ENCODE measurements at places on chromosomes 2 and 18.

DNA sequence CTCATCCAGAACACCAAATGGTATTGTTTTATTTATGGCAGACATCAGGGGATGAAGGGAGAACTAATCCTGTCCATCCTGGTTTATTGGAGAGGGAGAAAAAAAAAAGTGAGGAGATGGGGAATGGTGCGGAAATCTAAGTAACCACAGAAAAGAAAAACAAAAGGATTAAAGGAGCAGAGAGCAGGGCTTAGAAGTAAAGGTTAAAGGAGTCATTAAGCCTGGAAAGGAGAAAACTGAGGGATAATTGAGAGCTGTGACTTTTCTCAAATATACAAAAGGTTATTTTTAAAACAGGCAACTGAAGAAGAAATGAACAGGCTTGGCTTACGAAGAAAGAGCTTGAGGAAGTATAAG lies 127.2 kb upstream of the PPP1CB start:
- DNase-seq: no peak

- DNase-seq: no peak
Measured at GRCh38 chr2:238587776-238588660, 161.3 kb downstream of the ASB1 start.

GRCh38 chr2:119439574-119440500 lies 8.2 kb downstream of the TMEM37 start:
- DNase-seq: no peak

GRCh38 chr2:121748202-121748601 lies 7.2 kb upstream of the TSN start:
- peak; percentile 62 for DNase-seq

DNA sequence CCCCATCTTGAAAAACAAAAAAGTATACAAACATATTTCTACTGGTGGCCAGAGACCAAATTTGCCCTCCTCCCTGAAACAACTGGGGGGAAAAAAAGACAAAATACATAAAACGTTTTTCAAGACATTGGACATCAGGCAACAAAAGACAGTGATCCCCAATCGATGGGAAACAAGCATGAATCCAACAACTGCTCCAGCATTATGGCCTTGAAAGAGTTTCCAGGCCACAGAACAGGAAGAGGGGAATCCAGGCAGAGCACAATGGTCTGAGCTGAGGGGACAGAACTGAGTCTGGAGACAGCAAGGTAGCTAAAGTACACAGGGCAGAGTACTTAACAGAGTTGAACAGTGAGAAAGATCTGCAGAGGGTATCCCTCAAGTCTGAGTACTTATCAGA lies 4.4 kb downstream of the CCDC88A start:
- DNase-seq: no peak

GRCh38 chr2:234405462-234405861 lies 91.4 kb downstream of the ARL4C start:
- DNase-seq: no peak

DNA sequence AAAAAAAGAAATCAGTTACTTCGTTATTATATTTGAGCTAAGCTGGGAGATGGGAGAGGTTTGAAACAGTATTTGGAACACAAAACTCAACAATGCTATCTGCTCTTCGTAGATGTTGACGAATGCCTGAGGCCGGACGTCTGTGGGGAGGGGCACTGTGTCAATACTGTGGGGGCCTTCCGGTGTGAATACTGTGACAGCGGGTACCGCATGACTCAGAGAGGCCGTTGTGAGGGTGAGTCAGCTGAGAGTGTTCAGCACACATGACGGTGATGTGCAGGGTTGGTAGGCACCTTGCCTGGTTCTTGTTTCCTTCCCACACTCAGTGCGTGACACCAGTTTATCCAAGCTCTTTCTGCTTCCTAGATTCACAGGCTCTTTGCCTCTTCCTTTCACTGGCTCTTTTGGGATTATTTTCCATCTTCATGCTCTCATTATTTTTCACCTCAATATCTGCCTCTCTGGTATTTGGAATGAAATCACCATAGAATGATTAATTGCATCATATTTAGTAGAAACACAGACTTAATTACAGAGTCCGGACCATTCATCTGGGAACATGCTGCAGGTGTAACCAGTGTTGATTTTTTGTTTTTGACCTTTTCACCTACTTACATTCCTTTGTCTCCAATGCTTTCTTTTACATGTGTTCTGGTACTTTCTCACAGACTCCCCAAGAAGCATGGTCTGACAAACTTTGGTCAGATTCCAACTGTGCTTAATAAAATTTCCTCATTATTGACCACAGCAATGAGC lies 200.6 kb upstream of the RASGRP3 start:
- DNase-seq: peak; percentile 99

DNA sequence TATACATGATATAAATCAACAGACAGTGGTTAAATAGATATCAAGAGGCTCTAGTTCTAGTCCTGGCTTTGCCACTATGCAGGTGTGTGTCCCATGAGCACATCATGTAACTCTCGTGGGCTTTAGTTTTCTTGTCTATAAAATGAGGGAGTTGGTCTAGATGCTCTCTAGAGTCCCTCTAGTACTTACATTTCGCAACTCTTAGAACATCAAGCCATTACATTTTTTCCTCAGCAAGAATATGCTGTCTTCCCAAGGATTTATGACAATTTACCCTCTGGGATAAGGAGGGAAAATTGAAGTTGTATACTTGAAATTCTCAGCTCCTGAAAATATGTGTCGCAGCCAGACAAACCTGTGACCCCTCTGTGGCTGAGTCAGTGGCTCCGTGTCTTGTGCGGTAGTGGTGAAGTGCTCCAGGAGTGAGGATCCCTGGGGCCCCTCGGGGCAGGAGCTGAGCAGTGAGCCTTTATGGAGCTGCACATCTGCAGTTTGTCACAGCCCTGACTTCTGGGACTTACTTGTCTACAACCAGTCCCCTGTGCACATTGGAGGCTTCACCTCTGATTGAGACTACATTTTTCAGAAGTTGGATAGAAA lies 6.8 kb downstream of the PKP4 start:
- DNase-seq: no peak

DNA sequence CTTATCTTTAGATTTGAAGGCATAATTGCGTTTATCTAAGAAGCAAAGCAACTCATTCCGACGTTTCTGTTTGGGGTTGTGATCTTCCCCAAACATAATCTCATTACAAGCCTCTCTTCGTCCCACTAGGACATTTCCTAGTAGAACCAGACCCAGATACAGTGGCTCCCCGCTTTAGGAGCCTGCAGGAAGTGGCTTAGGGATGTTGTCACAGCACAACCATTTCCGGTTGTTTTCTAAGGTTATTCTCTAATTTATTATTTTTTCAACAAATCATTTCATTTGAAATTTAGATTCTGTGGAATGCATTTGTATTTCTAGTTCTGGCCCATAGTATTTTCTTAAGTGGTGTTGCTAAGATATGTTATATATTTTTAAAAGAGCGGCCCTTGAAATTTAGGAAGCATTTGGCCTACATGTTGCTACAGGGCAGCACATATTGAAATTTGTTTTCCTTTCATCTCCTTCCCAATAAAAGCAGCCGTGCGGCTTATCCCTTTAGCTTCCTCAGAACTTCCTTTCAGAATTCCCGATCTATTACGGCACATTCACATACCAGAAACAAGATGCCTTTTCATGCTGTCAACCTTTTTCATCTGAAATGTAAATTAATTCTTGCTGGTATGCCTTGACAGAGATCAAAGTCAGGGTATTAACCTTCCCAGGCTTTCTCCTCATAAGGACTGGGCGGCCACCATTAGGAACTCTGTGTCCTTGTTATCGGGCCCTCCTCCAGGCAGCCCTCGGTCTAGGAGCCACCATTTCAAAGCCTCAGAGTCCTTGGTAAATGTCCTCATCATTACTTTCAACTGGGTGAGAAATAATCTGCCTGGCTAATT lies 210.9 kb upstream of the SP5 start:
- DNase-seq: no peak

DNA sequence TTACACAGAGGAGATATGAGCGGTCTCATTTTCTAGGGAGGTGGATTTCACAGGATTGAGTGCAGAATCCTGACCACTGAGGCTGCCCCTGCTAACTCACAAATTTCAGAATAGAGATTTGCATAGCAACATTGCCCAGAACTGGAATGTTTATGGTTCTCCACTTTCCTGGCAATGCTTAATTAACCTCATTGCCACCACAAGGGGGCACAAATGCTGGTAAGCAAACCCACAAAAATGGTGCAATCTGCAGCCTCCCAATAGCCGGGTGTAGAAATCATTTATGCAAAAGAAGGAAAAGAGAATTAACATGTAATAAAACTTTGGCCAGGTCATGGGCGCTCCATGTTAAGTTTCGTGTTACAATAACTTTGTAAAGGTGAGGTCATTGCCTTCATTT lies 112.4 kb downstream of the CYRIA start:
- DNase-seq: peak; percentile 67

- no peak for DNase-seq
Measured at GRCh38 chr2:25375989-25376545, 34.3 kb upstream of the DNMT3A start.

GRCh38 chr2:37827911-37828511 lies 97.1 kb upstream of the RMDN2 start:
- peak; percentile 74 for DNase-seq

GRCh38 chr18:45662468-45662867 lies 47.2 kb downstream of the SLC14A2 start:
- peak; percentile 75 for DNase-seq

DNA sequence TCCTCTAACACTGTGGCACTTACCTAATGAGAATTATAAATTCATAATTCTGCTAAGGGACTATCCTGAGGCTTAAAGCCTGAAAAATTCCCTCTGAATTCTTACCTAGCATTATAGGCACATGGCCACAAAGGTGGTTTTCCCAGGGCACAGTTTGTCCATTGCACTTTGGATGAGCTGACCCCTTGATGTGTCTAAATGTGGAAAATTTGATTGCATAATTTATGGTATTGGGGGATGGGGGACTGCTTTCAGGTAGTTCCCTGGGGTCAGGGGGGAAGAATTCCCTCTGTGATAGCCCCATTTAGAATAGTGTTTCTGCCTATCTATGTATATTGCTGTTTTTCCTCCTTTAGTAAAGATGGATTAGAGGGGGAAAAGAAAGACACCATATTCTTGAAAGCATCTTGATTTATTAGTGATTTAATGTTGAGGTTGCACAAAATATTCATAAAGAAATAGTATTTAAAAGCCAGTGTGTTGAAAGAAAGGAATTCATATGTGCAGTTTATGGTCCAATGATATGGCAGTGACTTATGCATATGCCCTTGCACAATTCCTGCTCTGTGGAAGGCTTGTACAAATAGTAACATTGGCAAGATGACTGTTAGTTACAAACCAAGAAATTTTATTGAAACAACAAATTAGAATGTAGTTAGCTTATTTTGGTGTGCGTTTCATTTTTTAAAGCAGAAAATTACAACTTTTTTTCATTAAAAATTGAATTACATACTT lies 8.7 kb upstream of the HTR2B start:
- DNase-seq: peak; percentile 56

DNA sequence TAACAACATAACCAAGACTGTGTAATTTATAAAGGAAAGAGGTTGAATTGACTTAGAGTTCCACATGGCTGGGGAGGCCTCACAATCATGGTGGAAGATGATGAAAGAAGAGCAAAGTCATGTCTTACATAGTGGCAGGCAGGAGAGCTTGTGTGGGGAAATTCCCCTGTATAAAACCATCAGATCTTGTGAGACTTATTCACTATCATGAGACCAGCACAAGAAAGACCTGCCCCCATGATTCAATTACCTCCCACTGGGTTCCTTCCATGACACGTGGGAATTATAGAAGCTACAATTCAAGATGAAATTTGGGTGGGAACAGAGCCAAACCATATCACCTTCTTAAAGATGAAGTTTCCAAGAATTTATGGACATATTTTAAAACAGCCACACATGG lies 2.5 kb upstream of the IL36RN start:
- DNase-seq: no peak

- DNase-seq: no peak
Measured at GRCh38 chr2:215605214-215605613, 169.3 kb upstream of the FN1 start.

DNA sequence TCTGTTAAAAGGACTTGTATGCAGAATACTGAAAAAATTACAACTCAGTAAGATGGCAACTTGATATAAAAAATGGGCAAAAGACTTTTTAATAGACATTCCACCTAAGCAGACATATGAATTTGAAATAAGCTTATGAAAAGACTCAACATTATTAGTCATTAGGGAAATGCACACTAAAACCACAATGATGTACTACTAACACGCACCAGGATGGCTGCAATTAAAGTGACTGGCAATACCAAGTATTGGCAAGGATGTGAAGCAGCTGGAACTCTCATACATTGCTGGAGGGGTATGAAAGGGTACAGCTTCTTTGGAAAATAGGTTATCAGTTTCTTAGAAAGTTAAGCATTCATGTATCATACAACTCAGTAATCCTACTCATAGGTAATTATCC lies 3.2 kb upstream of the ENOSF1 start:
- DNase-seq: peak; percentile 86

GRCh38 chr18:43620936-43621335 lies 343.6 kb upstream of the SYT4 start:
- peak; percentile 50 for DNase-seq

GRCh38 chr2:88639865-88640264 lies 12.6 kb upstream of the EIF2AK3 start:
- no peak for DNase-seq

DNA sequence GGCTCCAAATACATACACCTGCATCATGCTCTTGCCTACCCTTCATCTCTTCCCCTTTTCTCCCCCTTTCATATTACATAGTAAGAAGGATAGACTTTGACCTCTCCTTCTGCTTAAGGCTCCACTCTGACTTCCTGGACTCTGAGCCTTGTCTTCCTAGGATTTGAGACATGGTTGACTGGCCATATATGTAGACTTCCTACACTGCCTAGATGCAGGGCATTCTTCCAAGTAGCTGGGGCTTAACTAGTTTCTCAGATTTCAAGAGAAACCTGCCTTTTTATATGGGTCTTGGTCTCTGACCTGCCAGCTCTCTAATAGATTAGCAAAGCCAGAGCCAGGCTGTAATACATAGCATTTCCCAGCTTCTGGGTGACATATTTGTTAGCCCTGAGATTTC lies 35.4 kb upstream of the CYP26B1 start:
- DNase-seq: no peak

DNA sequence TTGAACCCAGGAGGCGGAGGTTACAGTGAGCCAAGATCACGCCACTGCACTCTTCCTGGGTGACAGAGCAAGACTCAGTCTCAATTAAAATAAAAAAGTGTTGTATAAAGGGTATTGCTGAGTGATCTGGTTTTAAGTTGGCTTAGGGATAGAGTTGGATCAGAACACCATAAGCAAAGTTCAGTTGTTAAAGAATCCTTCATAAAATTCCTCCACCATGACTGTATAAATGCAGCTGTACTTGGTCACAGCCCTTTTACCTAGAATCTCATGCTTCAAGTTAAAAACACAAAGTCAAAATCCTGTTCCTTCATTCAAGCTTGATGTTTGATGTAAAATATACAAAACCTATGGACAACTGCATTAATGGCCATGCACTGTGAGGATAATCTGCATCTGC lies 33.4 kb upstream of the PNO1 start:
- DNase-seq: peak; percentile 40

- DNase-seq: no peak
Measured at GRCh38 chr18:73503326-73503725, 635.5 kb upstream of the NETO1 start.
